A549 treated with Mapracorat at 1 μM for 4 hours (cell line): ENCODE measurements at places on chromosomes 7 and 10. TPM values are rescaled to one million over a fixed set of nuclear protein-coding genes. Genes with fewer than 3 reads are reported as not detected.

The SLC18A2 gene
- 0.05 to 0.06 TPM in 2 of 5 replicates, not detected in the others for total RNA-seq

The FAM221A gene
- total RNA-seq, result 0.20 to 0.71 TPM (median 0.46 TPM) in 5 replicates

The CHAT gene
- not detected in 5 replicates for total RNA-seq

The HMX3 gene
- not detected in 5 replicates for total RNA-seq

The PTPRZ1 gene
- not detected in 5 replicates for total RNA-seq

The IPMK gene
- total RNA-seq, result 2.2 to 3.2 TPM (median 3.0 TPM) in 5 replicates

The POLR2J gene
- total RNA-seq, result 102 to 127 TPM (median 105 TPM) in 5 replicates

The INPP5F gene
- total RNA-seq, result 8.4 to 11.4 TPM (median 9.9 TPM) in 5 replicates

The DPP6 gene
- not detected in 5 replicates for total RNA-seq

The LRRC4 gene
- total RNA-seq, result not detected in 5 replicates

The SORCS1 gene
- not detected in 5 replicates for total RNA-seq

The CARD11 gene
- total RNA-seq, result 1.5 to 2.4 TPM (median 1.6 TPM) in 5 replicates

The CDNF gene
- 1.1 to 1.4 TPM (median 1.3 TPM) in 5 replicates for total RNA-seq

The SEMA3A gene
- 3.8 to 7.1 TPM (median 5.2 TPM) in 5 replicates for total RNA-seq

The CYP3A7 gene
- 0.06 to 0.07 TPM in 2 of 5 replicates, not detected in the others for total RNA-seq

The TACC2 gene
- total RNA-seq, result 74.2 to 86.6 TPM (median 79.2 TPM) in 5 replicates

The RBM20 gene
- 2.3 to 3.2 TPM (median 3.0 TPM) in 5 replicates for total RNA-seq
